ENCODE measurements at places on chromosomes 1 and 21.

DNA sequence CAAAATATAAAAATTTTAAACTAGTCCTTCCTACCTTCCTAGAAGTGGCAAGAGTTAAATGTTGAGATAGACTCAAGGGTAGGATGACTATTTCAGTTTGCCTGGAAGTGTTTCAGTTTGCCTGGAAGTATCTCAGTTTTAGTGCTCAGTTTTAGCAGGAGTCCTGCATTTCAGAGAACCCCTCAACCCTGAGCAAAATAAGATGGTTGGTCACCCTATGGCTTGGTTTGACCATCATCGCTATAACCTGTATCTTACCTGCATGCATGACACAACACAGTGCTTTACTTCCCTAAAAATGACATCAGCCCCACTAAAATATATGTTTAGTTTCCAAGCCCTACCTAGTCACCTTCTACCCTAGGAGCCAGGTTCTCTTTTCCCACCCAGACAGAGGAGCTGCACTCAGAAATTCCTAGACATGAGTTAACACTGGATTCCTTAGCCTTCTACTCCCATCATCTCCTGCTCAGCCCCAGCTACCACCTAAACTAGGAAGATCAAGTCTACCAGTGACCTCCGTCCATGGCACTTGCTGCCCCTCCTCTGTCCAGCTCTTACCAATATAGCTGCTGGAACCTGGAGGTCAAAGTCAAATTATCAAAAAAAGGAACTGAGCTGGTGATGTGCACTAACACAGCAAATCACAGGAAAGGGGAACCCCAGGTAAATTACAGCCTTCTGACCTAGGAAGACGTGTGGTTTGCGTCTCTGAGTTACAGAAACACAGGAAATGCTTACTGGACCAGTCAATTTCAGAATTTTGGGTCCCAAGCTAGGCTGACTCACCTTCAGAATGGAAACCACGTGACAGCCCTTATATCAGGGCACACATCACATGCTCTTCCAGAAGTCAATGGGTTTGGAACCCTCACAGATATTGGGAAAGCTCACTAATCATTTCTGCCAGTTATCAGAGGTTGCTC is 2.2 kb upstream of the G0S2 start:
- no peak for DNase-seq

DNA sequence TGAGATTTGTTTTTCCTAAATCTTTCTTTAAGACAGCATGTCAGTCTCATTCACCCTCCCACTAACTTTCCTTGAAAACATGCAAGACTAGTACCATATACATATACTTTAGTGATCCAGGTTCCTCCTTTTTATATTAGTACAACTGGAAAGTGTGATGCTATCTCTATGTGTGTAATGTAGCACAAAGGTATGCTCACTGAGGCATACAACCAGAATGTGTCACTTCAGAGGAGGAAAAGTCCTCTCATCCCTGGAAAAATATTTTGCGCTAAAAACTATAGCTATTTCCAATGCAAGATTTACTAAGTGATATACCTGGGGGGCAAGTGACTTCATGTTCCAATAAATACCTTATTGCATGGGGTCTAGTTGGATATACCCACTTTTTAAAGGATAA is 45.9 kb downstream of the BARHL2 start:
- no peak for DNase-seq

GRCh38 chr1:162357681-162358266 is 18.9 kb downstream of the SPATA46 start:
- DNase-seq, result no peak

DNA sequence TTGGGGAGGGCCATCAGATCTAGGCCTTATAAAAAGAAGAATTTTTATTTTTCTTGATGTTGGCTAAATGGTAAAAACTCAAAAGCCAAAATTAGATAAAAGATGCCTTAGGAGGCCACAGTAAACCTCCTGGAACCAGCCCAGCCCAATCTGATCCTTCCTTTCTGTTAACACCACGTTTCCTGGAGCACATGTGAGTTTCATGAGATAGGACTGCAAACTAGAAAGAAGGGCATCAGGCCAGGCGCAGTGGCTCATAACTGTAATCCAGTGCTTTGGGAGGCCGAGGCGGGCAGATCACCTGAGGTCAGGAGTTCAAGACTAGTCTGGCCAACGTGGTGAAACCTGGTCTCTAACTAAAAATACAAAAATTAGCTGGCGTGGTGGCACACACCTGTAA is 6.7 kb downstream of the HSF2BP start:
- no peak for DNase-seq

DNA sequence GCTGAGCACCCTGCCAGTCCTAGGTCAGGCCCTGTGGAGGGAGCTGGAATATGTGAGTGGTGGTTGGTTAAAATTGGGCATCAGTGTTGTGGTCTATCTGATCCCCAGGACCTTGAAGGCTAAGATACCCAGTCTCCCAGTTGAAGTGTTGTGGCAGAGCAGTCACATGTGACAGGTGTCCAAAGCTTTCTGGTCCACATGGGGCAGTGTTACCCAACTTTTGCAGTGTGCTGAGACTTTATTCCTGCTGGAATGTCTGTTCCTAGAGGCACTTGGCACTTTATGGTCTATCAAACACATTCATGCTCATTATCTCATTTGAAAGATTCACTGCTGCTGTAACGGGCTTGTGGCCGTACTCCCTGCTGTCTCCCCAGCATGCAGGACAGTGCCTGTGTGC is 21.0 kb upstream of the LORICRIN start:
- DNase-seq, result no peak

DNA sequence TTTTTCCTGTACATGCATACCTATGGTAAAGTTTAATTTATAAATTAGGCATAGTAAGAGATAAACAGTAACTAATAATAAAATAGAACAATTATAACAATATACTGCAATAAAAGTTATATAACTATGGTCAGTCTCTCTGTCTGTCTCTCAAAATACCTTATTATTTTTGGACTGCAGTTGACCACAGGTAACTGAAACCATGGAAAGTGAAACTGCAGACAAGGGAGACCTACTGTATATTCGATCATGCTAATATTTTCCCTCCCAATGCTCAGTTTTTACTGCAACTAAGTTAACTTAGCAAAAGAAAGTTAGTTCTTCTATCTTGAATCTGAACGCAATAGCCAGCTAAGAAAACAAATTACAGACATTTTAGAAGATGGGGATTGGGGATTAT is 12.3 kb upstream of the DHX9 start:
- no peak for DNase-seq

DNA sequence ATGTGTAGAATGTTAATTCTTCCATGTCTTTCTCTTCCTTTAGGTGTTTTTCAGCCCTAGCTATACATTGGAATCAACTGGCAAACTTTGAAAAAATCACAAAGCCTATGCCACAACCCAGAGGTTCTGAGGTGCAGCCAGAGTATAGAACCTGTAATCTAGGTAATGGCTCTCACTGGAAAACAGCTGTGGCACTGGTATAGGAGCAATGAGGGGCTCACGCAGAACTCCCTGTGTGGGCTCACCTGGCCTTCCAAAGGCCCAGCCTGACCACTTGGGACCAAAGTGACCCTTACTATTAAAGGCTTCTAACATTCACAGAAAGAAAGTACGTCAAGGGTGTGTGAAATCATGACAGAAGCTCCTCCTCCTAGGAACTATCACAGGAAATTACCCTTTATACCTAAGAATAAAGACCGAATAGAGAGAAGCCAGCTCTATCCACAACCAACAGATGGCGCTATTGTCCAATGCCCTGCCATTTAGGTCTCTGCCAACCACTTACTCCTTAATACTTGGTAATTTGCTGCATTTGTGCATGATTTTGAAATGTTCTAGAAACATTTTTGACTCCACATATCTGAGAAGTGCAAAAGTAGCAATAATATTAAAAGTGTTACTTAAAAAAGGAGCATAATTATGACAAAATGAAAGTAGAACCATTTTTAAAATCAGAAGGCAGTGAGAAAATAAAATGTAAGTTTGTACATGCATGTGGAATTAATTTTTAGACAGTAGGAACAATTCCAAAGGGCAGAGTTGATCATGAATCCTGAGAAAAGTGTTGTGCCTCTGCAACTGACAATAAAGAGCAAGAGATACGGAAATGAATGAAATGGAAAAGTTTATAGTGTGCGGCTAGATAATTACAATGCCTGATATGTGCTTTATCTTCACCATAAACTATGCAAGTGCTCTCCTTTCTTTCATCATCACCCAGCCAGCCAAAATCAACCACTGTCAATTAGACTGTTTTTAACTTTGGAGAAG is 93.1 kb upstream of the HAO2 start:
- no peak for DNase-seq

DNA sequence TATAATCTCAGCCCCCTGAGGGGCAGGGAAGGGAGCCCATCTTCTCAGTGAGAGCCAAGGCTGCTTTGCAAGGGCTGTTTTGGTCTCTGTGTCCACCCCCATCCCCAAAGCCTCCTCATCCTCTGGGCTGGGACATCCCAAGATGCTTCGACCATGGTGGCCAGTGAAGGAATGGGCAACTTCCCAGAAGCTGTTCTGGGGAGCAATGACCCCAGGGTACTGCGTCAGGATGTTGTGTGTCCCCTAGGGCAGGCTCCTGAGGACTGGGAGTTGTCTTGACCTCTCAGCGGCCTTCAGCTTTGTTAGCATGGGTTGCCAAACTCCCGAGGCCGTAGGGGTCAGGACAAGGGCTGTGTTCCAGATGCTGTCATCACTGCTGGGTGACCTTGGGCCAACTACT is 238.4 kb upstream of the POU3F1 start:
- no peak for DNase-seq

DNA sequence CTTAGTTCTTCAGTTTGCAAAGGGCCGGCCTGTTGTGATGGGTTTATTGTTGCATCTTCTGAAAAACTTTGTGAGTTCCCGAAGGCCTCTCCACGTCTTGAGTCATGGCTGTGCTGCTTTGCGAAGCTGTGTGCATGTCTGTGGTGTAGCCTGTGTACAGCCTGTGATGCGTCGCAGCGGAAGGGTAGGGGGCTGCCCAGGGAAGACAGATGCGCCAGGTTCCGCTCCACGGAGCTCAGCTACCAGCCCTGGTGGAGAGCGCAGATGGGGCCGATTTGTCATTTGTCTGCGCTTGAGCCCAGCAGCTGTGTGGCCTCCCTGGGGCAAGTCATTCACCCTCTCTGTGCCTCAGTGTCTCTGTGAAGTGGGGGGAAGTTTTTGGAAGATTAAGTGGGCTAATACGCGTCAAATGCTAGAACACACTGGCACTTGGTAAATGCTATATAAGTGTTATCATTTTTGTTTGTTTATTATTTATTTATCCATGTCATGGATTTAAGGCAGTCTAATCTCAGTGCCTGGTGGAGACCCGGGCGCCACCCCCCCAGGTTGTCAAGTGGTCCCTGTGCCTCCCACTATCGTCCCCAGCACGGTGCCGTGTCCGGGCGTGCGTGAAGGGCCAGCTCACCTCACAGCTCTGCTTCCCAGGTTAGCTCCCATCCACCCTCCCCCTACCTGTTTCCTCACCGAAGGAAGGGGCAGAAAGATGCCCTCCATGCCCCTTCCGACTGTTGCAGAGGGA is 8.4 kb downstream of the PDE9A start:
- DNase-seq, result no peak

GRCh38 chr1:217861658-217862057 is 230.5 kb downstream of the SPATA17 start:
- no peak for DNase-seq

DNA sequence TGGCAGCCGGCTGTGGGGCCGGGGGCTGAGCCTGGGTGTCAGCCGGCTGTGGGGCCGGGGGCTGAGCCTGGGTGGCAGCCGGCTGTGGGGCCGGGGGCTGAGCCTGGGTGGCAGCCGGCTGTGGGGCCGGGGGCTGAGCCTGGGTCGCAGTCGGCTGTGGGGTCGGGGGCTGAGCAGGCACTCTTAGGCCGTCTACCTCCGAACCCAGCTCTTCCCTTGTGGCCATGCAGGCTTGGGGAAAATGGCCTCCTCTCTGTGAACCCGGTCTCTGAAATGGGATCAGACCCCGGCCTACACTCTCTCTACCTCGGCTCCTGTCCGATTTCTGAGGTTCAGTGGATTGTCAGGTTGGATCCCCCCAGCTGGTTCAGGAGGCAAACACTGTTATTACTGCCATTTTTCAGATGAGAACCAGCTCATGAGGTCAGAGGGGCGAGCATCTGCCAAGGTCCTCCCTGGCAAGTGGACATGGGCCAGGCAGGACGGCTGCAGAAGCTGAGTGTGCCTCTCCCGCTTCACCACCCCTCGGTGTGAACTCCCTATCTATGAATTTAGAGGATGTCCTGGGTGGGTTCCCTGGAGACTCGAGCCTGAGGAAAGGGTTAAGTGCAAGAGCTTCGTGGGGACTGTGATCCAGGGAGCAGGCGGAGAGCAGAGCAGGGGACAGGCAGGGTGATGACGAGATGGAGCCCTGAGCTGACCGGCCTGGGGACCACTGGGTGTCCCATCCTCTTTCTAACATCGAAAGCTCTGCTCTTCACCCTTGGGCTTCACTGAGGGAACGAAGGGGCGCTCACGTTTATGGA is 10.9 kb upstream of the COL18A1 start:
- no peak for DNase-seq

DNA sequence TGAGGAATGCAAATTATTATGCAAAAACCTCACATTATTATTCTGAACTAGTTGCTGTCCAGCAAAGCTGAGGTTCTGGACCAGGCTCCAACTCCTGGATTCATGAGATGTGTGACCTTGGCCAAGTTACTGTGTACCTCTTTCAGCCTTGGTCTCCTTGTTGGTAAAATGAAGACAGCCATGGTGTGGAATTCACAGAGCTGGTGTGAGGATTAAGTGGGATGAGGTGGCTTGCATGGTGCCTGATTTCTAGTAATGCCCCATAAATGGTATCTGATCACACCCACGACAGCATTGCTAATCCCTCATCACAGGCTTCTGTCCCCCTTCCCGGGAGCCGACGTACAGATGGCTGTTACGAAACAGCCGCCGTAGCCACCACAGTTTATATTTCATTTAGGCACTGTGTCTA is 59.6 kb downstream of the PGBD5 start:
- DNase-seq, result no peak

- no peak for DNase-seq
These were observed 475.9 kb downstream of the PTPRU start for GRCh38 chr1:29712284-29712651.

GRCh38 chr1:8463144-8463927 is 145.4 kb downstream of the SLC45A1 start:
- DNase-seq, result no peak

GRCh38 chr1:155003766-155004351 is 1.3 kb downstream of the ZBTB7B start:
- DNase-seq, result peak; percentile 56

- no peak for DNase-seq
These were observed 126.5 kb downstream of the ADSS2 start for GRCh38 chr1:244325056-244325758.

GRCh38 chr21:28261298-28261697 is 731.4 kb downstream of the LTN1 start:
- no peak for DNase-seq

GRCh38 chr1:225962440-225962975 is 21.5 kb upstream of the LEFTY2 start:
- no peak for DNase-seq

DNA sequence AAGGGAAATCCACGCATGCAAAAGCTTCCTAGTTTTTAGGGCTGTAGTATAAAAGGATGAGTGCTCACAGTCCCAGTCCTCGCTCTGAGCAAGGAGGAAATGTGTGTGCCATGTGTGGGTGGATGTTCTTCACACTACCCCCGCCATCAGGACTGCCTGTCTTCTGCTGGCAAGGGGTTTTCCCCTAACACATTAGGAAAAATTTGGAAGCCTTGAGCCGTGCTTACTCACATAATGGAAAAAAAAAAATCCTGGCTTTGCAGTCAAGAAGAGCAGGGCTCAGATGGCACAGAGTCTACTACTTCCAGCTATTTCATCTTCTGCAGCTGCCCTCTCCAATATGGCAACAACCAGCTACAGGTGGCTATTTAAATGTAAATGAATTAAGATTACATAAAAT is 363.1 kb downstream of the PLPP3 start:
- DNase-seq, result no peak

Measured in anterior cingulate cortex (tissue), 58 donors.